ENCODE measurements at places on chromosomes 13 and 19.

GRCh38 chr19:8377598-8377997 is 12.6 kb upstream of the RAB11B start:
- no peak for DNase-seq

DNA sequence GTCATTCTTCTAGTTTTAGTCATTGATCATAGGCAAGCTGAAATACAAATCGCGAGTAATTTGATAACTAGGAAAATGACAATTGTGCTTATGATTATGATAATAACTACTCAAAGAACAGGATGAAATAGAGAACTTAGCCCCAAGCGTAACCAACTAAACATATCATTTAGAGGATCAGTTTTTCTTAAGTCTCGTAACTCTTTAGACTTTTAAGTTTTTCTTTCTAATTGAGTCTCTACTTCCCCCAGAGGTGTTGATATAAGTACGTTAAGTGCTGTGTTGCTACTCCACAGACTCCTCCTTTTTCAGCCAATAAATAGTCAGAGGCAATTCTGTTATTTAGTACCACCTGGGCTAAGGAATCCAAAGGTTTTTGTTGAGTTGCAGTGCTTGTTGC is 96.3 kb downstream of the NHLRC3 start:
- DNase-seq, result no peak

DNA sequence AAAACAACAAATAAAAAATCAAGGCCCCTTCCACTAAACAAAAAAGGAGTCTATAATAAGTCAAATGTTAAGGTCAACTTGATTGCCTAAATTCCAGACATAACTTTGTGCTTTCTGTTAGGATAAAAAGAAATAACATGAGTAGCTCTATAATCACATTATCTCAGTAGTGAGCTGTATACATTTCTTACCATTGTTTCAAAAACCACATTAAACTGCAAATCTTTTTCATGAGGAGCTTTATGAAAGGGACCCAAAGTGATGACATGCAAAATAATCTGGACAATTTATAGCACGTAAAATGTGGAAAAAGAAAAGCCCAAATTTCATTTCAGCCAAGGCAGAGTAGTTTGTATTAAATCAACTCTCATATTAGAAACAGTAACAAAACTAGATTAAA is 269.2 kb downstream of the KLF12 start:
- DNase-seq, result no peak

DNA sequence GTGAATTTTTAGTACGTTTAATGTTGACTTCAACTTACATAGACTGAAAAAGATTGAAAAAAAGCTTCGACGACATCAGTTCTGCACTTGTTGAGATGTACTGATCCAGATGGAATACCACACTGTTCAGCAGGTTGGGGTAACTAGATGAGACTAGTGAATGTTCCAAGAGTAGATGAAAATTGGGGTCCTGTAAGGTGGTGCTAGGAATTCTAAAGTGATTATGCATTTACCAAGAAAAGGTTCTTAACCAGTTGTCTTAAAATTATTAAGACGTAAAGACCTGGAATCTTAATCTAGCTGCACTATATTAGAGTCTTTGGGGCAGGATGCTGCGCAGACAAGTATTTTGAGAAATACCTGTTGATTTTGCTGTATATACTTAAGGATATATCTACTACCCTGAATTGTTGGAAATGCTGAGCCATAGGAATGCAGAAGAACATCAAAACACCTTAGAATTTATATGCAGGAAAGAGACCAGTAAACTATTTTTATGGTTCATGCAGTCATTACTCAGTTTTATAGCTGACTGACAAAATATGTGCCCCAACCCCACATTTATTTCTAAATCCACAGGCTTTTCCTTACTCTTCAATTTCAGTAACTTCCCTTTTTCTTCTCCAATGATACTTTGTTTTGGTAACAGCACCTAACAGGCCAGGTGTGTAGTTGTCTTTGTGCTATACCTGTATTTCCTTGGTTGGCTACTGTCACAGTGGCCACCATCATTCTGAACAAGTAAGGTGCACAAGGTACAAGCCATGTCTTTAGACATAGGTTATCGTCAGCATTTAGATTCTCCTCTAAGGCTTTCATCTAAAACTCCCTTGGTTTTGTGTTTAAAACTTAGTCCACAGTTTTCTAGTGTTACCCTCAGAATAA is 8.6 kb downstream of the MIR17HG start:
- DNase-seq, result no peak

DNA sequence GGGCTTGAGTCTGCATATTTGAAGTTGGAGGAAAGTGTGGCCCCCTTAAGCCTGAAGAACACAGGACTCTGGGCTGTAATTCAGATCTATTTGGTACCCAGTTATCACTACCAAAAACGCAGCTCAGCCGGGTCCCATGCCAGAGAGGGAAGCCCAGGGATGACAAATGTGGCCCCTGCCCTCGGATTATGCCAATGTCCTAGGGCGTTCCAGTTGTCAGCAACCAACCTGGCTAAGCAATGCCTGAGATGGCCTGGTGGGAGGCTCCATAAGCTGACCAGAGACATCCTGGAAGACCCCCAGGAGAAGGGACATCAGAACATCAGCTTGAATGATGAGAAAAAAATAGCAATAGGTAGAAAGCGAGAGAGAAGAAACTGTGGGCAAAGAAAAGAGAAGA is 79.6 kb upstream of the UQCRFS1 start:
- no peak for DNase-seq

DNA sequence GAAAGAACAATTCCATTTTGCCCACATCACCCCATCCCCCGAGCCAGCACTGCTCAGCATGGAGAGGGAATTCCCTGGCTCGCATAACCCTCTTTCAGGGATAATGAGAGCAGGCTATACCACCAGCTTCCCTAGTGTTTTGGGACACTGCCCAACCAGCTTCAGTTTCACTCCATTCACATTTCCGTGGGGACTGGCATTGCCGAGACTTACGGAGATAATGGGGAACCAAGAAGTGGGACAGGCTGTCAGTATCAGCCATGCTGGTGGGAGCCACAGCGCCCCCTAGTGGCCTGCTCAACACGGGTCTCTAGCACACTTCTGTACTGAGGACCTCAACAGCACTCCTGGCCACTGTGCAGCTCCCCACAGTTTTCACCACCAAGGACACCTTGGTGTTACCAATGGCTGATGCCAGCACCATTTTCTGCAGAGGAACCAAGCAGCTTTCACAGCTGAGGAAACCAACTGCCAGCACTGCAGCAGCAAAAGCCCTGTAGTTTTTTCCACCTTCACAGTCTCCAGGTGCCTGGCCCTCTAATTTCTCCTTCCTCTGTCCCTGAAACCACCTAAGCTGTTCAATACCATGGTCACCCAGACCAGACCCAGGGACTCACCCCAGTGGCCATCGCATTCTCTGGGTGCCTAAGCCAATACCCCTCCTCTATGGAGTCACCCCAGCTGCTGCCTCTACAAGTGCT is 23.7 kb downstream of the SLC6A16 start:
- peak; percentile 70 for DNase-seq

GRCh38 chr19:14715841-14716240 is 26.0 kb downstream of the ZNF333 start:
- DNase-seq, result no peak

DNA sequence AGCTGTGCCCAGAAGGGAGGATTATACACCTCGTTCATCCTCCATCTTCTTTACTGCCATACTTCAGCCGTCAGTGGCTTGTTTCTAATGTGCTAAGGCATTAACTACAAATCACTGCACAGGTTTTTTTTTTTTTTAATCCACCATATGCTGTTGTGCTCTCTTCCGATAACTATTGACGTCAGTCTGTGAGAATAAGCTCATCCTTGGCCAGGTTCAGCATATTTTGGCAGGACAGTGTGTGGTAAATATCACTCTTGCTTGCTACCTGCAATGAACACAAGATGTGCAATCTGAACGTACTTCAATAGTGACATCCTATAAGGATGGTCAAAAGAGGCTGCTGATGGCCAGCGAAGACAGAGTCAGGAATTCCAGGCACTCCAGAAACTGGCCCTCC is 2030.7 kb upstream of the PCDH20 start:
- no peak for DNase-seq

DNA sequence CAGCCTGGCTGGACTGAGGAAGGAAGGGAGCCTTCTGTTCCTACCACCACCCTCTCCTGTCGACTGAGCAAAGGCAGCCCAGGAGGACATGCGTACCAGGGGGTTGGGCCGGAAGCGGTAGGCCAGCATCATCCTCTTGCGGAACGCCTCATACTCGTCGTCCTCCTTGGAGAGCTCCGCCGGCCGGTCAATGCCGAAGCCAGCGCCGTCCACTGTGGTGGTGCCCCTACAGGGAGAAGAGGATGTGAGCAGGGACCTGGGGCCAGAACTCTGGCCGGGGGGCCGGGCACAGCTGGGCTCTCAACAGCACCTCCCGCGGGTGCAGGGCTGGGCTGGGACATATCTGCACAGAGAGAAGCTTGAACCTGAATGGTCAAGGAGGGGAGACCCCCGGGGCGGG is 3.8 kb upstream of the TM6SF2 start:
- no peak for DNase-seq

- DNase-seq, result no peak
These were observed 53.6 kb downstream of the POSTN start for GRCh38 chr13:37544995-37545394.

DNA sequence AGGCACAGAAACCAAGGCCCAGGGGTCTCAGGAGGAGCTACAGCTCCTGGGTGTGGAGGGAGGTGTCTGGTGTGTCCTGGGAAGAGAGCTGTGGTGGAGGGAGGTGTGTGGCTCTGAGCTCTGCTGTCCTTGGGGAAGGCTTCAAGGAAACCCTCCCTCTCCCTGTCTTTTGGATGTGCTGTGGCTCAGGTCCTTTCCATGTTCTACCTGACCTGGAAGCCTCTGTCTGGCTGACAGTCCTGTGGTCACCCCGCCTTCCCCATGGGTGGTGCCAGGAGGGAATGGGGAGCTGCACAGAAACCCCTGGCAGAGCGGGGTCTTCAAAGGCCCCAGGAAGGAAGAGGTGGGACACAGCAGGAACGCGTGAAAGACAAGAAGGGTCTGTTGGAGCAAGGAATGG is 617 bp upstream of the CEACAM7 start:
- DNase-seq, result no peak

DNA sequence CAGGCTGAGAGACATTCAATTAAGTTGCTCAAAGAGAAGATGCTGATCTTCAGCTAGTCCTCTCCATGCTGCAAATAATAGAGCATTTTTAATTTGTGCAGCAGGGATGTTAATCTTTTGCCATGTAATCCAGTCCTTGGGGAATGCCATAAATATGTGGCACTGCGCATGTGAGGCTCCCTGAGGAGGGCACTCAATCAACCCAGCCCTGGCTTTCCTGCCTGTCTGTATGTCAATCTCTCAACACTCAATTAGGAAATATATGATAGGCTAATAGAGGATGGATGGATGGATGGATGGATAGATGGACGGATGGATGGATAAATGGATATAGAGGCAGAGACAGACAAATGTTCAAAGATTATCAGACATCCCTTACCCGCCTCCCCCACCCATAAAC is 31.6 kb upstream of the POP4 start:
- DNase-seq, result no peak

DNA sequence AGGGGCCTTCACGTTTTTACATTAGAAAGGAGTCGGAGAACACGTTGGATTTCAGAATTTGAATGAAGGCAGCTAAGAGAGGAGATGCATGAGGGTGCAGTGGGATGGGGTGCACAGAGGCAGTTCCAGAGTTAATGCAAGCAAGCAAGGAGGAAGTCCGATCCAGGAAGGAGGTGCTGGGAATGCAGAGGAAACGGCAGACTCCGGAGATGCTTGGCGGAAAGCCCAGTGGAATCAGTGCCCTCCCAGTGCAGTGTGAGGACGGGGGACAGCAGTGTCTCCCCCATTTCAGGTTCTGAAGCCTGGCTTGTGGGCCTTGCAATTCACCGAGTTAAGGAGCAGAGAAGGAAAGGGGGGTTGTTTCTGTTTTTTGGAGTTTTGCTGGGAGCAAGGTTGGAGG is 100.4 kb downstream of the COL4A2 start:
- no peak for DNase-seq

DNA sequence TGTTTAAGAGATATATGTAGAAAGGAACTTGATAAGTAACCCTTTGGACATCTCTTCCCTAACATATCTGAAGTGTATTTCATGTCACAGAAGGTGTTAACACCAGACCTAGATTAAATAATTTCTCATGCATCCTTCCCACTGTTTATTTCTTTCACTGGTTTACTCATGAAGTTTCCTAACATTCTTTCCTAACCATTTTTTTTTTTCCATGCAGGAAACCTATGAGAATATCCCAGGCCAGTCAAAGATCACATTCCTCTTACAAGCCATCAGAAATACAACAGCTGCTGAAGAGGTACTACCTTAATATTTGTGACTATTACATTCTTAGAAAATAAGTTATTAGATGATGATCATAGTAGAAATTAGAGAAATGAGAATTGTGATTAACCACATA is 28.8 kb downstream of the IPO5 start:
- no peak for DNase-seq

- DNase-seq, result no peak
These were observed 14.0 kb upstream of the GJA3 start for GRCh38 chr13:20174656-20175405.

DNA sequence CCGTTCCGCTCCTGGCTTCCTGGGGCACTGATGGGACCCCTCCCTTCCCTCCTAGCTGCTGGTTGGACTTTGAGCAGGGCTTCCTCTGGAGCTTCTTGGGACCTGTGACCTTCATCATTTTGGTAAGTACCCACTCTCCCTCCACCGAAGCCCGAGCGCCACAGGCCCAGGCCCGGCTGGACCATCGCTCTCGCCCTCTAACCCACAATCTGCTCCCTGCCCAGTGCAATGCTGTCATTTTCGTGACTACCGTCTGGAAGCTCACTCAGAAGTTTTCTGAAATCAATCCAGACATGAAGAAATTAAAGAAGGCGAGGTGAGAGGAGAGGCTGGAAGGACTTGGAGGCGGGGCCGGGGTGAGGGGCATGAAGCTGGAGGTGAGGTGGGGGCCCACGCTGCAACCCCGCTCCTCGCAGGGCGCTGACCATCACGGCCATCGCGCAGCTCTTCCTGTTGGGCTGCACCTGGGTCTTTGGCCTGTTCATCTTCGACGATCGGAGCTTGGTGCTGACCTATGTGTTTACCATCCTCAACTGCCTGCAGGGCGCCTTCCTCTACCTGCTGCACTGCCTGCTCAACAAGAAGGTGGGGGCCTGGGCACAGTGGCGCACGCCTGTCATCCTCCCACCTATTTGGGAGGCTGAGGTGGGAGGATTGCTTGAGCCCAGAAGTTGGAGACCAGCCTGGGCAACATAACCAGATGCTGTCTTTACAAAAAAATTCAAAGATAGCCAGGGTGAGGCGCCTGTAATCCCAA is 12.3 kb downstream of the DDX39A start:
- no peak for DNase-seq
